ENCODE measurements at places on chromosomes 4 and X.

DNA sequence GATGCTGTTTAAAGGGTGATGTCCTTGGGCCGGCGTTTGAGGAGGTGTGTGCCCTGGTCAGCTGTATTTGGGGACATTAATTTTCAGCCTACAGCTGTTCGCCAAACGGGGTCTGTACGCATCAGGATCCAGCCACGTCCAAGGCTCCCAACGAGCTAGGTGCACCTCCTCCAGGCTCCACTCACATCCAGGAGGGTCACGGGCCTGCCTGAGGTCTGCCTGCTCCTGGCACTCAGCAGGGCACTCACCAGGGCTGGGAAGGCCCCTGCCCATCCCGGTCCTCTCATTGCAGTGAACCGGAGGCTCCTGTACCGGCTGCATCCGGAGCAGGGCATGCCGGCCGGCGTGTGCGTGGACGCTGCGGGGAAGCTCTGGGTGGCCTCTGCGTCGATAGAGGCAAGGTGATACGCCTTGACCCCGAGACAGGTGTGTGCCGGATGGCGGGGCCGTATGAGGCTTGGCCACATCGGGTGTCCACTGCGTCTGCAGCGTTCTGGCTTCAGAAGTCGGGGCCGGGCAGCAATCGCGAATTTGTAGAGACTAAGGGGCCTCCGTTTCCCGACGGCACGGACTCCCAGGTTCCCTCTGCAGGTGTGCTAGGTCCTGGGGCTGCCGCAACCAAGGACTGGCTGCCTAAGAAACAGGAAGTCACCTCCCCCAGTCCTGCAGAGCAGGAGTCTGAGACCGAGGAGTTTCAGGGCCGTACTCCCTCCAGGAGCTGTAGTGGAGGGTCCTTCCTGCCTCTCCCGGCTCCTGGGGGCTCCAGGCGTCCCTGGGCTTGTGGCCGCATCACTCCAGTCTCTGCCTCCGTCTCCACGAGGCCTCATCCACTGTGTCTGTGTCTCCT lies 27.5 kb upstream of the PLCXD1 start:
- DNase-seq, result no peak

- DNase-seq, result no peak
Observed at GRCh38 chr4:48173056-48173991, 39.3 kb upstream of the TXK start.

DNA sequence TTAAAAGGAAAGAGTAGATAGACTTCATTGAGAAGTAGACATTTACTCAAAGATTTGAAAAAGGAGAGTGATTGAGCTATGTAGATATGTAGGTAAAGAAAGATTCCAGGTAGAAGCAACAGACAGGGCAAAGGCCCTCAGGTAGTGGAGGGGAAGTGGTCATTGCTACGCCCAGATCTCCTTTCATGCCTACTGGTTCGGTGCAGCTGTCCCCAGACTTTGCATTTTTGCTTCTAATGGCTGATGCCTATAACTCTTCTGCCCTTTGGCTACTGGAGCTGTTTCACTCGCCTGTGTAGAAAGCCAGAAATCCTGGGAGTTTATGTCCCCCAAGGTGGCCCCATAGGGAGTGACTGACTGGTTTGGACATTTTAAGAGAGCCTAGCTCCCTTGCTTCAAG lies 16.9 kb upstream of the ARMCX2 start:
- no peak for DNase-seq

DNA sequence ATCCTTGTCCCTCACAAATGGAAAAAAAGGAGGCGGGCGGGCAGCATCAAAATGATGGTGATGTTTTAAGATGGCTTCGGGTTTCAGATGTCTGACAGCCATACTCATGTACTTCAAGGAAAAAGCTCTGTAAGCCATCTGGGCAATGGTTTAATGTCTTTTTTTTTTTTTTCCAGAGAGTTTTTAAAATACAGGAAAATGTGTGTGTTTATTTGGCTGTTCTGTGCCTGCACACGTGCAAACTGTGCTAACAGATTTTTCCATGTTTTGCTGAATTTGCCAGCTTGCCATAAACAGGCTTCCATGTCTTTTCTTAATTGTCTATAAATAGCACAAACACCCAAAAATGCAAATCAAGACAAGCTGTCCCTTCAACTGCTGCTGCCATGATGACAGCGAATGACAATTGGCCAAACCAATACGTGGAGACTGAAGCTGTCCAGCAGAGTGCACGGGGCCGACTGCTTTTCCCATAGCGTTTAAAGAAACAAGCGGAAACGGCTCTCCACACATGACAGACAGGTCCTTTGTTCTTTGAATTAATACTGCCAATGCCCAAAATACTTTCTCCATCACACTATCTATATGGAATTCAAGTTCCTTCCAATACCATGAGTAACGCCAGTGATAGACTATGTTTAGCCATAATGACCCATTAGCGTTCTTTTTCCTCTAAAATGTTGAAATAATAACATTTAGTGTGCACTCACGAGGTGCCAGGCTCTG lies 35.7 kb downstream of the AFAP1 start:
- DNase-seq, result no peak

- no peak for DNase-seq
Observed at GRCh38 chr4:13527981-13528820, 16.1 kb downstream of the NKX3-2 start.

GRCh38 chr4:12778191-12778590 lies 705.9 kb downstream of the RAB28 start:
- no peak for DNase-seq

DNA sequence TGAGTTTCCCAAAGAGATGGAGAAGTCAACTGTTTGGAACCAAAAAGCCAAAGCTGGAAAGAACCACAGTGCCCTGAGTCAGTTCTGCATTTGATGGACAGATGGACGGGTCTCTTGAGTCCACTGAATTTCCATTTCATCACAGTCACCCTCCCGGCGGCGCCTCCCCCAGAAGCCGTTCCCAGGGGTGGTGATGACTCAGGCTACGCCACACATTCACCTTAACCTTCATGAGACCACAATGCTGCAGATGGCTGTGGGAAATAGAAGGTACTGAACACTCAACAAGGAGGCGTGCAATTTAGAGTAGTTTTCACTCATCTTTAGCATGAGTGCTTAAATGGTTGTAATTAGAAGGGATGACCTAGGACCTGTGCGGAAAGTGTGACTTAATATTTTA lies 61.3 kb downstream of the STOX2 start:
- no peak for DNase-seq

DNA sequence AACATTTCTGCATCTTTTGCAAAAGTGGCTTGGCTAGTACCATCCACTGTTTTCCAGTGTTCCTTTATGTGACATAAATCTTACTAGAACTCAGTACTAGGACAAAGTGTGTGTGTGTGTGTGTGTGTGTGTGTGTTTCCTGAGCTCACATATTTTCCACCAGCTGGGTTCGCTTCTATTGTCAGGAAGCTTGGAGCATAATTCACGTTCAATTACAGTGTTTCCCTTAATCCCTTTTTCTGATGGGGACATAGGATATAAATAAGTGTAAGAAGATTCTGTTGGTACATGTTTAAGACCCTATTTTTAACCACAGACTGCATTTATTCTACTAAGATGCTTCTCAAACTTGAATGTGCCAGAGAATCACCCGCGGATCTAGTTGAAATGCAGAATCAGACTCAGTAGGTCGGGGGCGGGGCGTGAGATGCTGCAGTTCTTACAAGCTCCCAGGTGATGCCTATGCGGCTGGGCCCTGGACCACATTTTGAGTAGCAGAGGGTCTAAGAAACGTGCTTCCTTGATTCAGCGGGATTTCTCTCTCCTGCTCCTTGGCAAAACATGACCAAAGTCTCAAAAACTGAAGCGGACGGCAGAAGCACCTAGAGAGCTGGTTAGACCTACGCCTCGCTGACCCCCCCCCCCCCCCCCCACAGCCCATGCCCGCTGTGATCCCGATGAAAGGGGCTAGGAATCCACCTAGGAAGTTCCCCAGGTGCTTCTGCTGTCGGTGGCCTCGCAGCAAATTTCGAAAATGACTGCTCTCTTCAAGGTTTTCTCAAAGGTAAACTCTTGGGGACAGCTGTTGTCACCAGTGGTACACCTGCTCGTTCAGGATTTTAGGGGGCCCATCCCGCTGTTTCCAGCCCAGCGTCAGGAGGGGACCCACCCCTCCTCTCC lies 797 bp downstream of the CD99L2 start:
- no peak for DNase-seq

DNA sequence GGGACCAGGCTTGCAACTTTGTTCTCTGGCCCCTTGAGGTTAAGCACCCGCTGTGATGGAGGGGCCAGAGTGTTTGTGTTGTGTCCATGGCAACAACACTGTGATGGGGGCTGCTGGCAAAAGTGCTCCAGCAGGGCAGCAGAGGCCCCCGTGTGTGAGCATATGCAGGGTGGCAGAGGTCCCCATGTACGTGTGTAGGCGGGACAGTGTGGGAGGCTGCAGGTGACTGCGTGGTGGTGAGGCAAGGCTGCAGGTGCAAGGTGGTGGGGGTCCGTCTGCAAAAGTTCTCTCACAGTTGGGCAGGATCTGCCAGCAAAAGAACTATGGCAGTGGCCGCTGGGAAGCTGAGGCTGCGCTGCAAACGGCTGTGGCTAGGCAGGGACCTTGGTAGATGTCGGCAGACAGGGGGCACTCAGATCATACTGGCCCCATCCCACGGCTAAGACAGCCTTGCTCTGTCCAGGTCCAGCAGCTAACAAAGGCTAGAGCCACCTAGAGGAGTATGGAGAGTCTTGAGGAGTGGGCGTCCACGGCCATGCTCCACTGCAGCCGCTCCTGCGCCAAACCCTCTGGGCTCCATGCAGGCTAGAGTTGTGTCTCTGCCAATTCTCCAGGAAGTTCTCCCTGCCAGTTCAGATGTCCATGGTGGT lies 46.8 kb upstream of the PASD1 start:
- DNase-seq, result no peak

GRCh38 chr4:84527391-84527790 lies 28.3 kb upstream of the NKX6-1 start:
- no peak for DNase-seq

DNA sequence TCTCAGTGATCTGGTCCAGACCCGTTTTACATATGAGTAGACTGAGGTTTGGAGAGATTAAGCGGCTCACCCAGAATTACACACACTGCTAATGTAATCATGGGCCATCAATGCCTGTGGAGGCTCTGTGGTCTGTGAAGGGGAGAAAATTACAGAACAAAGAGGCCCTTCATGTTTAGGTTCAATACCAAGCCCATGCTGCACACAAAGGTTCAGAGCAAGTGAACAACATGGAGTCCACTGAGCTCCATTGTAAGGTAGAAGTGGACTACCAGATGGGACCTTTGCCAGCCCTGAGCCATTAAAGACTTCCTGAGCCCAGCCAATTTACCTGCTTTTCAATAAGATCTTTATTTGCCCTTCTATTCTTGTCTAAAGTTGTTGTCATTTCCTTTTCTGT lies 109.8 kb downstream of the LUZP4 start:
- no peak for DNase-seq

GRCh38 chrX:30312858-30313257 lies 3.7 kb upstream of the NR0B1 start:
- DNase-seq, result no peak

DNA sequence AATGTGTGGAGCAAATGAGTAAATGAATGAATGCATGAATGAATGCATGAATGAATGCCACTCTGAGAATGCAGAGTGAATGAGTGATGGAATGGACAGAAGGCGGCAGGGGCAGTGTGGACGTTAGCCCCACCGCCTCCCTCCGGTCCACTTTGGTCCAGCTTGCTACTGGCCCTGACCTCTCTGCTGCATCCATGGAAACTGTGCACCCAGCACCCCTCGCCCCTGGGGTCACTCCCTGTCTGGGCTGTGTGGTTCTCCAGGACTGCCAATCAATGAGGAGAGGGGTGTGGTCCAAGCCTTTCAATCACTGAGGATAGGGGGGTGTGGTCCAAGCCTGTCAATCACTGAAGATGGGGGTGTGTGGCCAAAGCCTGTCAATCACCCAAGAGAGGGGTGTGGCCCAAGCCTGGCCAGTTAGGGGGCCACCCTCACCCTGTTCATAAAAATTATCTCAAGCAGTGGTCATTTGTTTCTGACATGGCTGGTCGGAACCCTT lies 39.2 kb upstream of the ASMTL start:
- DNase-seq, result no peak

DNA sequence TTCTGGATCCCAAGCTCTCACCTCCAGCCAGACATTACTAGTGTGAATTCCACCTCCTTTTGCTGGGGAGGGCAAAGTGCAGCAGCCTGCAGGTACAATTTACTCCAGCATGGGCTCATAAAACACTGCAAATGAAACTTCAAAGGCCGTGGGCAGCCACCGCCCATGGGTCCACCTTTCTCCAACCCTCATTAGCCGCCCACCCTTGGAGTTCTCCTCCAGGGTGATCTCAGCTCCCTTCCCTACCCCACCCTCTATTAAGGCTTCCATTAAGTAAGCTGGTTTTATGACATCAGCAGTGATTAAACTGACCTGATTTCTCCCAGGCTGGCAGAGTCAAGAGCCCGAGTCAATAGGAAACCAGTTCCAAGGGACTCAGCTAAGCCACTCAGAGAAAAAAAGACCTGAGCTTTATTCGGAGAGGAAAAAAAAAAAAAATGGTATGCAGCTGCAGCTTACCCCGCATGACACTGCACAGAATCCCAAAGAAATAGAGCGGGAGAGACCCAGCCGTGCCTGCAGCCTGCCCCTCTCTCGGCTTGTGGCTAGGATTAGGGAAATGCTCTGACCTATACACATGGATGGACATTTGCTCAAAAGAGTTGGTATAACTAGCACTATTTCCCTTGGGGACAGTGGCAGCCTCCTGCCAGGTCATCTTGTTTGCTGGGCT lies 319.6 kb downstream of the PTTG2 start:
- no peak for DNase-seq

DNA sequence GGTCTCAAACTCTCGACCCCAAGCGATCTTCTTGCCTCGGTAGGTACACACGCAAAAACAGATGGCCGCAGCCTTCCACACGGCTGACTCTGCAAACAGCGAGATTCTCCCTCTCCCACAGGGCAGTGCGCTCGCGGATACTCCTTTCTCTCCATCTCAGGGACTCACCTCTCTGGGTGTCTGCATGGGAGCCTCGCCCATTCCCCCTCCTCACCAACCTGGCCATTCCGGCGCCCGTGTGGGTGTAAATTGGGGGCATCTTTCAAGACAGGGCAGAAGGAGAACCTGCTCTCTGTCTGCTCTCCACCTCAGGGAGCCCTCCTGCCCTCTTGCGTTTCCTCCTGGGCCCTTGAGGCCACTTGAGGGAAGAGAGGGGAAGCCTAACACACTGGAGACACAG lies 4.4 kb downstream of the CTAG2 start:
- DNase-seq, result no peak

GRCh38 chrX:96002431-96002830 lies 682.2 kb upstream of the DIAPH2 start:
- DNase-seq, result no peak

DNA sequence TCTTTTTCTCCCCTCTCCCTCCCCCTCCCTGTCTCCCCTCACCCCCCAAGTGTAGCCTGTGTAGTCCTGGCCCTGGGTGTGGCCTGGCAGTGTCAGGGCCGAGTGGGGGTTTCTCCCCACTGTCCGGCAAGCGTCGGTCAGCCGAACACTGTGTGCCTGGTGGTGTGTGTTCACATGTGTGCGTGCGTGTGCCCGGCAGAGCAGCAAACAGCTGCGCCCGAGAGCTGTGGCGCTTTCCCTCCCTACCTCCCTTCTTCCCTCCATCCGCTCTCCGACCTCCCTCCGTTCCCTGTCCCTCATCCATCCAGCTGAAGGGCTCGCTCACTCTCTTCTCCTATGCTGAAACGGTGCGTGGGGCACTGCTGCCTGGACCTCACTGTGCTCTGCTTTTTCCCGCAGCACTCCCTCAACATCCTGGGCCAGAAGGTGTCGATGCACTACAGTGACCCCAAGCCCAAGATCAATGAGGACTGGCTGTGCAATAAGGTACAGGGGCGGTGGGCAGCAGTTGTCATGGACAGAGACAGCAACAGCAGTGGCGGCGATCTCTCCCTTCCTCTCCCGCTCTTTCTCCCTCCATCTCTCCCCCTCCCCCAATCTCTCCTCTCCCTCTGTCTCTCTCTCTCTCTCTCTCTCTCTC lies 17.4 kb upstream of the UBA1 start:
- DNase-seq, result no peak

- DNase-seq, result no peak
Observed at GRCh38 chrX:96715481-96715880, 30.8 kb downstream of the DIAPH2 start.
